ENCODE measurements at places on chromosomes 5 and 9.

DNA sequence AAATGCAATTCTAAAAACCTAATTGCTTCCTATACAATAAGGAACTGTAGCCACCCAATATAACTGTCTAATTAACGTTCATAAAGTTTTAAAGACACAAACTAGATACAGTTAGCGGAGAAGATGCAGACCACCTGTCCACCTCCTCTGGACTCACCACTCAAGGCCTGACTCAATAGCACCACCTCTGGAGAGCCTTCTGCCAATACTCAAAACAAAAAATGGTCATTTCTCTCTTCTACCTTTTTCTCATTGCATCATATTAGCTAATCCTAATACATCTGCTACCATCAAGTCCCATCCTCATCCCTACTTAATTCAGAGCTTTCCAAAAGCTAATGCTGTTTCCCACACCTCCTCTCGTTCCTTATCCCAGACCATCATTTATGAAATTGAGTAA, 159.9 kb downstream of the MLLT3 start:
- no peak for DNase-seq

GRCh38 chr5:171226864-171227263, 82.2 kb upstream of the TLX3 start:
- no peak for DNase-seq

DNA sequence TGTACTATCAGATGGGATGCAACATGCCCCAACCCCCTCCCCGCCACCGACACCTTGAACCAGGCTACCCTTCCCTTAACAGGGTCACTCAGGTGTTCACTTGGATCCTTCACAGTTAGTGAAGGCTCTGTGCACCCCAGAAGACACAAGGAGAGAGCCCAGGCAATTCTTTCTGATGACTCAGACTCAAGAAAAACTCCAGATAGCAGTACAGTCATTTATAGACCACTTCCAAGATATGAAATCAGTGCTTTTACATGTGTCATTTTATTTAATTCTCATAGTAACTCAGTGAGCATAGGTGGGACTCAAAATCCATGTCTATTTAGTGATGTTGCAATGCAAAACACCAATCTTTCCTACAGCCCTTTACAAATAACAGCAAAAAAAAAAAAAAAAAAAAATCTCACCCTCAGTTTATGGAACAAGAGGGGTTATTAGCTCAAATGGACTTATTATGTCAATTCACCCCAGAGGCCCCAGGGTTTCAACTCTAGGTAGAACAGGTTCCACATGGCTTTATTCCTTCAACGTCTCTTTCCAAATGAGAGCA, 71.9 kb downstream of the FOXD1 start:
- no peak for DNase-seq

DNA sequence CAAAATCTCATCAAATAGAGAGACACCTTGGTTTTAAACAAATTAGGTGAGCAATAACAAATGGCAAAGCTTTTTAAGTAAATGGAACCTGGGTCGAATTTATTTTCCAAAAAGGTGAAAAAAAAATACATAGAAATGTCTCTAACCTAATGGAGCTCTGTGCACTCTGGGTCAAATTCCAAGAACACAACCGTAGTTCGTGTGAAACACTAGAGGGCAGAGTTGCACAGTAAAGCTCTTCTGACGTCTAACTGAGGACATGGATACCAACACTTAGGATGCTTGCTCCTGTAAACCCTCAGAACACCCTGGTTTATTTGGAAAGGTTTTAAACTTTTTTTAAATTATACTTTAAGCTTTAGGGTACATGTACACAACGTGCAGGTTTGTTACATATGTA, 18.9 kb downstream of the MARCHF11 start:
- no peak for DNase-seq

GRCh38 chr5:24080046-24080445, 564.7 kb downstream of the CDH10 start:
- DNase-seq: no peak

- DNase-seq: no peak
Observed at GRCh38 chr5:142096382-142096781, 12.2 kb upstream of the NDFIP1 start.

- DNase-seq: peak; percentile 72
Observed at GRCh38 chr9:131656356-131657036, 83.4 kb downstream of the RAPGEF1 start.

GRCh38 chr5:83864652-83865051, 144.0 kb upstream of the HAPLN1 start:
- no peak for DNase-seq

DNA sequence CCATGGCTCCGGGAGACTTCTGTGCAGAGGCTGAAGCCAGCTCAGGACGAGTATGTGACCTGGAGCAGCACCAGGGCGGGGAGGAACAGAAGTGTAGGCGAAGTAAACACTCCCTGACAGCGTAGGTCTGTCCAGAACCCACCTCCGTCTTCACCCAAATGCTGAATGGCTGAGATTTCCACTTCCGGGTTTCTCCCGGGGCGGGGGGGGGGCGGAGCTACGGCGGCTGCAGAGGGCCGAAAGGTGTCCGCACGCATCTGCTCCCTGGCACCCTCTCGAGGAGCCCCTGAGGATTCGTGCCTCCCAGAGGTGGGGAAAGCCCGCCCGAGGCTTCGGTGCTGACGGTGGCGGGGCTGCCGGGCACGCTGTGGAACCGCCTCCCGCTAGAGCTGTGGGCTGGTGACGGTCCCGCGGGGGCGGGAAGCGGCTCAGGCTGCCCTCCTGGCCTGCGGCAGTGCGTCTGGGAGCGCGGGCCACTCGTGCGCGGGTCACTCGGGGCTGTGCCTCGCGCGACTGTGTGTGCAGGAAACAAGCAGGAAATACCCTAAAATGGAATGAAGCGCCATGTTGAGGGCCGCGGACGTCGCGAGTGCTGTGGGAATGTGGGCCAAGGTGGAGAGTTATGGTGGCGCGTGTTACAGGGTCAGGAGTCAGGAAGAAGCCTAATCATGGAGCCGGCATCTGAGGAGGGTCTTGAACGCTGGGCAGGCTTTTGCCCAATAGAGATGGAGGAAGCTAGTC, 1425.4 kb downstream of the FOXD4L5 start:
- DNase-seq: peak; percentile 14

- no peak for DNase-seq
Observed at GRCh38 chr9:79346350-79347020, 225.3 kb upstream of the TLE4 start.

DNA sequence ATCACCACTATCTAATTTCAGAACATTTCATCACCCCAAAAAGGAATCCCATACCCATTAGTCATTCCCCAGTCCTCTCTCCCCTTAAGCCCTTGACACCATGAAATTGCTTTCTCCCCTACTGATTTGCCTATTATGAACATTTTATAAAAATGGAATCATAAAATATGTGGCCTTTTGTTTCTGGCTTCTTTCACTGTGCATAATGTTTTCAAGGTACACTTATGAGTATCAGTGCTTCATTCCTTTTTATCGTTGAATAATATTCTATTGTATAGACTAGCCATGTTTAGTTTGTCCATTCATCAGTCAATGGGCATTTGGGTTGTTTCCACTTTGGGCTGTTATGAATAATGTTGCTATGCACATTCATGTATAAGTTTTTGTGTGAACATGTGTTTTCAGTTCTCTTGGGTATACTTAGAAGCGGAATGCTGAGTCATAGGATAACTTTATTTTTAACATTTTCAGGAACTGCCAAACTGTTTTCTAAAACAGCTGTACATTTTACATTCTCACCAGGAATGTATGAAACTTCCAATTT, 40.4 kb upstream of the FGF1 start:
- no peak for DNase-seq

DNA sequence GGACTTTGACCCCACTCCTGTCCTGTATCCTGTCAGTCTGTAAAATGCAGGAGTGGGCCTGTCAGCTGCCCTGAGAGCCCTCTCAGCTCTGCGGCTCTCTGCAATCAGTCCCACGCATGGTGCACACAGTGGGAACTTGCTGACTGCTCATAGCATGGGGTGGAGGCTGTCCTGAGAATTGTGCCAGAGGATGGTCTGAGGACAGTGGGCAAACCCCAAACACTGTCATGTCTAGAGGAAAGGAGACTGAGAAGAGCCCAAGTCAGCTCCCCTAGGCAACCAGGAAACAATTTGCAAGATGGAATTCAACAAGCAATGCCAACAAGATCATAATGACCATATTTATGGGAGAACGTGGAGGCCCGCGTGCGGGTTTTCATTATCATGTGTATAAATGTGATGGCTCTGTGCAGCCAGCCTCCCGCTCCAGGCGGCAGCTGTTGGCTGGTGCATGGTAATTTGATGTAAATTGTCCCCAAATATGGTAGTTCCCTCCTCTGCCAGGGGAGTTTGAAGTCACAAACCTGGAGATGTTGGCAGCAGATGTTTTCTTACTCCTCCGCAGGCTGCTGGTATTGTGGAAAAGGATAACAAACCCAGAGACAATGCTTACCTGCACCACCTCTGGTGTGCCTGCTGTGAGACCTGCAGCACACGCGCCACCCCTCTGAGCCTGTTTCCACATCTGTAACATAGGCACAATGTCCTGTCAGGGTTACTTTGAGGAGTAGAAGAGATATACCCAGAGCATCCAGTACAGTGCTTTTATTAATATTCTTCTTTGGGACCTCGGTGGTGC, 39.8 kb upstream of the ALDH1B1 start:
- DNase-seq: no peak

DNA sequence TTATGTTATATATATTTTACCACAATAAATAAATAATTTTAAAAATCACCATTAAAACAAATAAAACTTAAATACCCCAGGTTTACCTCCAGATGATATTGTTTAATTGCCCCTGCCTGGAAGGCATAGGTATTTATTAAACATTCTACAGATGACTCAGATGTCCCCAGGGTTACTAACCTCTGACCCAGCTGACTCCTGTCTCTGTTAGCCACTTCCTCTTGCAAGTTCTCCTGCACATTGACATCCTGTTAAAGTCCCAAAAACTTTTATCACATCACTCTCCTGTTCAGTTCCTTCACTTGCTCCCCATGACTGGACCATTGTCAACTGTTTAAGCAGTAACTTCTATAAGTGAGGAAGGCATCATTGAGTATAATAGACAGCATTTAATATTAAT, 37.0 kb upstream of the RAB3C start:
- no peak for DNase-seq

DNA sequence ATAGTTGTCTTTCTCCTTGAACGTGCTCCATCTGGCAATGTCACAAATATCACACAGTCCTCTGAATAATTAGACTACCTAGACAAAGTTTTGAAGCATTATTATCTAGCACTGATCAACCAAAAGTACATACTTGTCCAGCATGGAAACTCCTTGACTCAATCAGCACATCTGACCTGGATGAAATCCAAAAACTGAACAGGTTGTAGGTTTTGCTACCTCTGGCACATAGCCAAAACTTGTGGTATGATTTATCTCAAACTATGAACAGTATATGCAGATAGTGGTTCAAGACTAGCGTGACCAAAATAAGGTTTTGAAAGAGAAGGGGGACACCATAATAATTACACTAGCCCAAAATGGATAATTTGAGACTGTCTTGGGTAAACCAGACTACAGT, 158.1 kb downstream of the ARRDC3 start:
- DNase-seq: no peak

- no peak for DNase-seq
Observed at GRCh38 chr5:175681045-175681967, 23.4 kb downstream of the HRH2 start.

GRCh38 chr9:133059623-133060022, 2.2 kb upstream of the CEL start:
- no peak for DNase-seq

- no peak for DNase-seq
Observed at GRCh38 chr5:53580547-53580946, 20.1 kb downstream of the NDUFS4 start.

DNA sequence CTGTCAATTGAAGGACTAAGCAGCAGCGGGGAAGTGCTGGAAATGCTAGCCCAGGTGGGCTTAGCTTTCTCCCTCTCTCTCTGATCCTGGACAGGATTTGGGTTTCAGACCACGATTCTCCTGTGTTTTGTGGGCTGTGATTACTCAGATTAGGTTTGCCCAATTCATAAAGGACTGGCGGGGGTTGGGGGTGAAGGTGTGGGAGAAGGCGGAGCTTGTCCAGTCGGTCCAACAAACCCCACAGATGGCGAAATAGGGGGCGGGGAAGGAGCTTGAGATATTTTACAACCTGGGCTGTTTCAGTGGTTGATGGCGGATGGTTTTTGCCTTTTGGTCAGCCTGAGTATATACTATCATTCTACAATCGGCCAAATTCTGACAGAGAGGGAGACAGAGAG, 35.2 kb downstream of the PCDHAC2 start:
- DNase-seq: no peak

DNA sequence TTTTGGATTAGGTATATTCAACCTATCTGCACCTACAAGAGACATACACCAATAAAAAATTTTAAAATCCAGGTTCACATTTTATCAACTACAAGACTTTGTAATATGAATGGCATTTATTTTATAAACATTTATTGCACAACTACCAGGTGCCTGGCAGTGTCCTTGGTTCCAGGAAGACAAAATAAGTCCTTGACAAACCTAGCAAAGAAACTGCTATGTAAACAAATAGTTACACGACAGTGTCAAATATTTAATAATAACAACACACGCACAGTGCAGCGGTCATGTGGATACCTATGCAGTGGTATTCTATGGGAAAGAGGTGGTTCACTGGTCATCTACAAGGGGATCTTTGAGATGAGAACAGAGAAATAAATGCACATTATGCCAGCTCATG, 120.7 kb downstream of the MYO10 start:
- DNase-seq: no peak

- no peak for DNase-seq
Observed at GRCh38 chr9:26516773-26517343, 375.7 kb downstream of the CAAP1 start.

DNA sequence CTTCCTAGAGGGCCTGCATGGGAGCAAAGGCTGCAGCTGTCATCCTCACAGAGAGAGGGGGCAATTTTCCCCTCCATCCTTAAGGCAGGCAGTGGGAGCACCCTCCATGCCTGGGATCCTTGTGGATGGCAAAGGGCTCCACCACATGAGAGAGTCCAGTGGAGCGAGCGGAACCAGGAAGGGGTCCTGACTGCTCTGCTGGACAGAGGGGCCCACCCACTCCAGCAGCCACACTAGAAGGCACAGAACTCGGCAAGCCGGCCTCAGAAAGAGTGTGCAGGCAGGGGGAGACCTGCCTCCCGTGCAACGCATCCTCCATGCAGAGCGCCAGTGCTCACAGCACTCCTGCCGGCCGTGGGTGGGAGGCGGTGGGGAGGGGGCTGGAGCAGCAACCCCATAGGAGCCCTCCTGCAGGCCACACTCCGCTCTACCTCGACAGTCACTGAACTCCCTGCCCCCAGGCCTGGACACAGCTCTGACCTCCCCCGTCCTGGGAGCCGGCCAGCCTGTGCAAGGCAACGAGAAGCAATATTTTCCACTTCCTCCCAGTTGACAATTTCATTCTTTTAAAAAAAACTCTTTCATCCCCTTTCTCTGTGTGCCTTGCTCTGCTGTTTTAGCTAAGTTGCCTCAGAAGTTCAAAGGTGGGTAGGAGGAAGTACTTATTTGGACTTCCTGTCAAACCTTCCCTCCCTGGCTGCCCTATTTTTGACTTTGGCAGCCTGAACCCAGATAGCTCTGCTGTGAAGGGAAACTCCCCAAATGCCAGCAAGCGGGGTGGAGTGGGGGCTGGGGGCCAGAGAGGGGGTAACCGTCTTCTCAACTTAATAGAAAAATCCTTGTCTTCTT, 5.3 kb upstream of the LCP2 start:
- DNase-seq: peak; percentile 80

Data from activated CD4-positive, alpha-beta T cell treated with anti-CD3 and anti-CD28 coated beads for 4 hours (primary cell).